Endothelial cell of umbilical vein (primary cell): ENCODE measurements at places on chromosomes 3 and 15.
A peak's percentile ranks its signal among the peaks of the same experiment; 100 is the strongest.

- no peak for DNase-seq
Observed at GRCh38 chr15:73756947-73757513, 3.9 kb upstream of the INSYN1 start.

DNA sequence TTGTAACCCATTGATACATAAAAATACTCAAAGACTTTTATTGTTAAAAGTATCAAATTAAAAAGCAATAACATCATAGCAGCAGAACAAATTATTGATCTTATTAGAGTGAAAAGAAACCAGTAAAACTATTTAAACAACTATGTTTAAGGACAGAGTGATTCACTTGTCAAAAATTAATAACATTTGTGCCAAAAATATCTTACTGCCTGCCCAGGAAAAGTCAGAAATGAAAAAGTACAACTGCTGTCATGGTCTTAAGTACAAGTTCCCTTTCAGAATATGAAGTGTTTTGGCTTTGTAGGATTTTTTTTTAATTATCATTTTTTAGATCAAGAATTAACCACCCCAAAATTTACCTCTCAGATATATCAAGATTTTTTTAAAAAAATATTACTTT is 3.4 kb downstream of the IFT57 start:
- no peak for DNase-seq

- DNase-seq, result no peak
Observed at GRCh38 chr15:50747523-50747922, 18.0 kb downstream of the SPPL2A start.

DNA sequence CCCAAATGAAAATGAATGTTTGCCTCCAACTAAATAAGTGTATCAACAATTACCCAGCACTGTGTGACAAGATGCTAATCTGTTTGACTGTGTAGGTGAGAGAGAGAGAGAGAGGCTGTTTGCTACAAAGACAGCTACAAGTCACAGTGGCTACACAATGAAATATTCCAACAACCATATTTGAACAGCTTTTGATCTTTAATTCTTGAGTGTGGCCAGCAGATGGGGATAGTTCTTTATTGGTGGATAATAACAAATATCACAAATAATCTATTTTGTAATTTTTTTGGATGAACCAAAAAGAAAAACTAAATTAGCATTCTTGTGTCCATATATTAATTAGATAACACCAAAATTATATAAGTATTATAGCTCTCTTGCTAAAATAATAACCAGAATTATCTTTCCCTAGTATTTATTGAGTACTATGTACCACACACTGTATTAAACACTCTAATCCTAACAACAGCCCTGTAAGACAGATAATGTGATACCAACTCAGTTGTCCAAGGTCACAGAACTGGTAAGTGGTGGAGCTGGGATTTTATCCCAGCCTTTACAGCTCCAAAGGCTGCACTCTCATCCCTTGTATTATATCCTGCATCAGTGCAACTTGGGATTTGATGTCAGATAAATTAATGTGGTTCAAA is 61.9 kb upstream of the C3orf80 start:
- DNase-seq, result peak; percentile 46

- DNase-seq, result no peak
Observed at GRCh38 chr3:147903026-147903425, 493.9 kb downstream of the ZIC1 start.

DNA sequence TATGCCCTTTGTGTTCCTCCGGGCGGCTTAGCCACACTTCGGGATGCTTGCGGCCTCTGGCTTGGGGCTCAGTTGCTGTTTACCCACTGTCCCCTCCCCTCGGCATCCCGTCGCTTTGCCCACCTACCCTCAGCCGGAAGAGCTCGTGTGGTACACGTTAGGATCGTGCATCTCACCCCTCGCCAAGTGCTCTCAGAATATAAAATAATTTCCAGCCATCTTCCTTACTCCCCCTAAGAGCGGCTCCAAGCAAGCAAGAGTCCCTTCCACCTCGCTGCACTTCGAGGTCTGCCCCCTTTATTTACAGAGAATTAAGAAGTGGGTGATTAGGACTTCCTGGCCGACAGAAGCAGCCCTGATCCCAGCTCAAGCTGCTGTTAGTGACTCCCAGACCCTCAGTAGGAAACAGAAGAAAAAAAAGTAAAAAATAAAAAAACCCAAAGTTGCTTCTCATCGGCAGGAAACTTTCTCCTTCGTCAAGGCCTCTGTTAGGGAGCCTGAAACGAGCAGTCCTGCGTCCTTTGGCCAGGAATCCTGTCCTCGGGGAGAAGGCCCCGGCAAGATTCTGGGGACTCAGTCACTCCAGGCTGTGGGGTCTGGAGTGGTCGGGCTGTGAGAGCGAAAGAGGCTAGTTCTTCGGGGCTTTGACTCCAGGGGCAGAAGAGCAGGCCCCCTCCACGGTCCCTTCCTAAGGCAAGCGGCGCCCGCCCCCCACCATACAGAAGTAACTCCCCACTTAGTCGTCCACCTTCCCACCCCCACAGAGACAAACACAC is 3.0 kb downstream of the MEIS2 start:
- DNase-seq, result peak; percentile 62

- no peak for DNase-seq
Observed at GRCh38 chr3:99084826-99085225, 183.3 kb upstream of the DCBLD2 start.

DNA sequence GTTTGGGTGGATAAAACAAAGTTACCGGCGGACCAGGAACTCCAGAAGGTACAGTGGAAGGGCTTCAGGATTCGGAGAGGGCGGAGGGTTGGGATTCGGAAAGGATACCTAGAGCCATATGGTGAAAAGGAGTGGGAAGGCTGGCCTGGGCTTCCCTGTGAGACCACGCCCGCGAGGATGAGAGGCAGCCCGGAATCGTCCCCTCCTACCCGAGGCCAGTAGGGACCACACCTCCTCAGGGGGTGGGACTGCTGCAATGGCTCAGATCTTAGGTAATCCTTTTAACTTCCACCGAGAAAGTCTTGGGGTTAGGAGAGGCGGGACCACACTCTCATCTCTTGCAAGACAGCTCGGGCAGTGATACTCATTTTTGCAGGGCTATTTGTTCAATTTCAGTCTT is 511.3 kb downstream of the OCA2 start:
- DNase-seq, result no peak

DNA sequence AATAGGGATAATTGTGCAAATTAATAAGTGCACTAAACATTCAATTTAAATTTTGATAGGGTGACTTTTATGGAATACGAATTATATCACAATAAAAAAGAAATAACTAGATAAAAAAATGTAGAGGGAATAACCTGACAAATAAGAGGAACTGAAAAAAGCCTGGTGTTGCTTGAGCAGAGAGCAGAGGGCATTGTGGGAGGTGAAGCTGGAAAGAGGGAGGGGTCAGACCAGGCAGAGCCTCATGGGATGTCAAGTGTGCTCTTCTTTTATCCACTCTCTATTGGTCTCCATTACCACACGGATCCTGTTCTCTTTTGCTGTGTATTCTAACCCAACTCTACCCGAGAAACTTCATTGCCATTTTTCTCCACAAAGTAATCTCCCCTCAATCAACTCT is 264.0 kb upstream of the CRBN start:
- no peak for DNase-seq

GRCh38 chr15:69538379-69538778 is 85.8 kb downstream of the RPLP1 start:
- DNase-seq, result no peak
